IPS-NIHi11 (cell line): ENCODE measurements at places on chromosomes 7 and 10.
A peak's percentile ranks its signal among the peaks of the same experiment; 100 is the strongest.

GRCh38 chr10:12434277-12434676 lies 84.9 kb downstream of the CAMK1D start:
- DNase-seq: no peak

- DNase-seq: no peak
Observed at GRCh38 chr7:141071855-141072547, 1.9 kb upstream of the TMEM178B start.

DNA sequence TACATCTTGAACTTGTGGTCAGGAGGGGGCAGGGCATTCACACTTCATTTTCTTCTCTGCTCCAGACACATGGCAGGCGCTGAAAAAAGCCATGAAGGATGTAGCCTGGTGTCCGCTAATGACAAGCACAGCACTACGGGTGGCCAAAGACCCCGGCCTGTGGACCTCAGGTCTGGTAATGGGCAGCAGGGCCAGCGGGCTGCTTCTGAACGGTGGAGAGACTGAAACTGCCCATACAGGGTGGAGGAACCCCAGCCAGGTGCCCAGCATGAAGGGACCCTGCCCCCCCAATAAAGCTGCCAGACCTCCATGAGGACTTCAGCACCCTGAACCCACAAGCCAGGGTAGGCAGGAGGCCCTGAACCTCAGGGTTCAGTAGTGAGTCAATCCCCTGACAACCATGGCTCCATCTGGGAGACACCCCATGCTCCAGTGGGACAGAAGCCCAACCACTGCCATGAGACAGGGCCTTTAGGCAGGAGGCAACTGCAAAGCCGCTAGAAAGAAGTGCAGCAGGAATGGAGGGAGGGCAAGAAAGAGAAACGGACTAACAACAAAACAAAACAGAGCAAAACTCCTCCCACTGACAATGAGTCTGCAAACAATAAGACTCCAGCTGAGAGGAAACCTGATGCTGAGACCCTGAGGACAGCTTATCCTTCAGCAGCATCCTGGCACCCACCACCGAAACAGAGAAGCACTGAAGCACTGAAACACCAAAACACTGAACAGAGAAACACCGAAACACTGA lies 140.2 kb upstream of the PPP2R2D start:
- peak; percentile 63 for DNase-seq

- no peak for DNase-seq
Observed at GRCh38 chr10:112361951-112362751, 11.8 kb upstream of the ACSL5 start.

- no peak for DNase-seq
Observed at GRCh38 chr10:110868981-110869380, 2.7 kb upstream of the PDCD4 start.

DNA sequence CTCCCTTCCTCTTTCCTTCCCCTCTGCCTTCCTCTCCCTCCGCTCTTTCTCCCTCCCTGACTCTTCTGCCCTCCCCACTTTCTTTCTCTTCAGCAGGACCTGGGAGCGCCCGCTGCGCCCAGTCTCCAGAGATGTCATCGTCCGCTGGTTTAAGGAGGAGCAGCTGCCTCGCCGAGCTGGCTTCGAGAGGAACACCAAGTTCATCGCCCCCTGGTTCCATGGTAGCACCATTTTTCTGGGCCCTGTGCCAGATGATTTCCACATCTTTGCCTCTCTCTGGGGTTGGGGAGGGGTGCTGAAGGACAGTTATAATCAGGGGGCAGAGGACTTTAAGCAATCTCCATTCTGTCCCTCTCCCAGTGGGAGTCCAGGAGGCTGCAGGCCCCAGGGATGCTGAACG lies 71.6 kb downstream of the SH2D4B start:
- no peak for DNase-seq

DNA sequence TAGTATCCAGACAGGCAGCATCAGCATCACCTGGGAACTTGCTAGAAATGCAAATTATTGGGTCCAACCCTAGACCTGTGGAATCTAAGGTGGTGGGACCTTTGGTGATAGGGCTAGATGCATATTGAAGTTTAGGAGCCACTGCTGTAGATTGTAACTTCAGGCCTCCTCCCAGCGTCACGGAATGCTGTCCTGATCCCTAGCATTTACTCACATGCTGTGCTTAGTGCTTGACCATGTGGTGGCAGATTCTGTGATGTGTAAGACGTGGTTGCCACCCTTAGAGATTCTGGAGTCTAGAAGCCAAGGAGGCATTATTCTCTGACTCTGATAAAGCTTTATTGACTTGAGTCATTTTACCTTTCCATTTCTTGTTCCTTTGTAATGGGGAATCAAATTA lies 13.5 kb downstream of the AHR start:
- DNase-seq: peak; percentile 21

DNA sequence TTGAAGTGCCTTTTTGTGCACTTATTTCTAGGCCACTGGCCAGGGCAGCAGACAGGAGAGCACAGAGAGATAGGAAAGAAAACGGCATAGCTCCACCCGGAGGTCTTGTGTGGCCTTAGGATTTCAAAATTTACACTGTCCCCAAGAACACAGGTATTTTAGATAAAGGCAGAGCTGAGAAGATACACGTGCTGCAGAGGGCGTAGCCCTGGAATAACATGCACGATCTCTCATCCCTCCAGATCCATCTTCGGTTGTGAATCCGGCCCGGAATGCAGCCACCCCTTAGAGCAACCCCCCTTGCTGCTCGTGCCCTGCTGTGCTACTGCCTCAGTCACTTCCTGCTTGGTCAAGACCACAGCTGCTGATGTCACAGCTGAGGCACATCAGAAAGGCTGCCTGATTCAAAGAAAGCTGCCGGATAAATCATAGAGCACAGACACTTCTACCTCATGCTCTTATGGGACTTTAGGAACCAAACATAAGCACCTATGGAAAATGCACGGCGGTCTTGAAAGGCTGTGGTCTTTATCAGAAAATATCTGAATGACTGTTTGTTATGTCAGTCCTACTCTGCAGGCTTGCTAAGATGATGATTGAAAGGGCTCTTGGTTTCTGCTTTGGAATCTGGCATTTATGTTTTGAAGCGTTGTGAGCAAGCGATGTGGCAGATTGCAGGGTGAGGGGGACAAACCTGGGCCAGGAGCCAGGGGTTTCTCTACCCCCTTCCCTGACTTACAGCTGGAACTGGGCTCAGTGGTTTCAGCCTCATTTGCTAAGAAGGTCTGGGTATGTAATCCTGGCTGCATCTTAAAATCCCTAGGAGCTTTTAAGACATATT lies 152.0 kb downstream of the SVIL start:
- DNase-seq: peak; percentile 49

GRCh38 chr7:95660023-95660434 lies 63.7 kb upstream of the PDK4 start:
- no peak for DNase-seq
